NCI-H1092 treated with DMSO at 0.1 percent for 48 hours (cell line): ENCODE measurements at places on chromosomes 13 and 19.

- DNase-seq, result peak; percentile 19
Measured at GRCh38 chr13:41222259-41222852, 28.0 kb upstream of the KBTBD7 start.

GRCh38 chr19:46357846-46358583 lies 11.1 kb downstream of the PPP5C start:
- no peak for DNase-seq

DNA sequence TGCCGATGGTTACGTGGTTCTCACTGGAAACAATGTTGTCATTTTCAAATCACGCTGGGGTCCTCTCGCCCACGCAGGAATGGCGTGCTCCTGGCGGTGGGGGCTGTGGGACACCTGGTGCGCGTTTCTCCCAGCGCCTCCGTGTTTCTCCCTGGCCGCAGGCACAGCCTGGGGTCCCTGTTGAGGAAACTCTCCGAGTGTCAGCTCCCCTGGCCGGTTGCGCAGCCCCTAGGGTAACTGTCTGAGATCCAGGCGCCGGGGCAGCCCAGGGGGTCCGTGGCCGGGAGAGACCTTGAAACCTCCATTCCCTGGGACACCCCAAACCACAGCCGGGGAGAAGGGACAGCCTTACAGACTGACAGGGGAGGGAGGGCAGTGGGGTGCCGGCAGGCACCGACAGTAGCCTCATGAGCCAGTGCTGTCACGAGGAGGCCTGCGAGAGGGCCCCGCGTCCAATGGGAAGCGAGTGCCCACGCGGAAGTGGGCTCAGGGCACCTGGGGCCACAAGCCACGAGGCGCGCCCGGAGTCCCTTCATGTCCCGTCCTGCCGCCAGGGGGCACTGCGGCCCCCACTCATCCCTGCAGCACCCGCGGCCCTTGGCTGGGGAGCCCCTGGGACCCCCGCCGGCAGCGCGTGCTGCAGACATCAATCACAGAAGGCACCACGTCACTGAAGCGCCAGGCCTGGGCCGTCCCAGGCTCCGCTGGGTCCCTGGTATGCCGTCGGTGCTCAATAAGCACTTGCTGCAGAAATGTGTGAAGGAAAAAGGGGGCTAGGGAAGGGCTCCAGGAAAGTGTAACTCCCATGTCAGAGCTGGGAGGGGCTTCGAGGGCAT lies 9.5 kb downstream of the ADAMTSL5 start:
- no peak for DNase-seq

DNA sequence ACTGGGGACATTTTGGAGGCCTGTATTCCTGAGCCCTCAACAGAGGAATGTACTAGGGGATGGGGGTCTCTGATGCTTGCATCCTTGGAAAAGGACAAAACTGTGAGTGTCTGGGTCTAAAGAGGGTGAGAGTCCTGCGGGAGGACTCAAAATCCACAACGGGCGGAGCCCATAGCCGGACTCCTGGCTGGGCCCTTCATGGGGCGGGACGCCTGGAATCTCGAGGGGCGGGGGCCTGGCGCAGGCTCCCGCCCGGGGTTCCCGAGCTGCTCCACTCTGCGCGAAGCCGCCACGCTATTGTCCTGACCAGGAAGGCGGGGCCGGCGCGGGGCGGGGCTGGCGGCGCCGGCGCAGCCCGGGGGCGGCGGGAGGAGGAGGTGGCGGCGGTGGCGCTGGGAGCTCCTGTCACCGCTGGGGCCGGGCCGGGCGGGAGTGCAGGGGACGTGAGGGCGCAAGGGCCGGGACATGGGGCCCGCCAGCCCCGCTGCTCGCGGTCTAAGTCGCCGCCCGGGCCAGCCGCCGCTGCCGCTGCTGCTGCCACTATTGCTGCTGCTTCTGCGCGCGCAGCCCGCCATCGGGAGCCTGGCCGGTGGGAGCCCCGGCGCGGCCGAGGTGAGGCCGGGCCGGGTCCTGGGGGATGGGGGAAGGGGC lies at the start of gene APLP1:
APLP1 (plus strand) TSS at position 403 of the 651 bp plus-strand sequence; CDS start at position 466, 63 bp downstream.
- DNase-seq, result peak; percentile 44

GRCh38 chr13:94858856-94859255 lies 146.5 kb upstream of the SOX21 start:
- no peak for DNase-seq

DNA sequence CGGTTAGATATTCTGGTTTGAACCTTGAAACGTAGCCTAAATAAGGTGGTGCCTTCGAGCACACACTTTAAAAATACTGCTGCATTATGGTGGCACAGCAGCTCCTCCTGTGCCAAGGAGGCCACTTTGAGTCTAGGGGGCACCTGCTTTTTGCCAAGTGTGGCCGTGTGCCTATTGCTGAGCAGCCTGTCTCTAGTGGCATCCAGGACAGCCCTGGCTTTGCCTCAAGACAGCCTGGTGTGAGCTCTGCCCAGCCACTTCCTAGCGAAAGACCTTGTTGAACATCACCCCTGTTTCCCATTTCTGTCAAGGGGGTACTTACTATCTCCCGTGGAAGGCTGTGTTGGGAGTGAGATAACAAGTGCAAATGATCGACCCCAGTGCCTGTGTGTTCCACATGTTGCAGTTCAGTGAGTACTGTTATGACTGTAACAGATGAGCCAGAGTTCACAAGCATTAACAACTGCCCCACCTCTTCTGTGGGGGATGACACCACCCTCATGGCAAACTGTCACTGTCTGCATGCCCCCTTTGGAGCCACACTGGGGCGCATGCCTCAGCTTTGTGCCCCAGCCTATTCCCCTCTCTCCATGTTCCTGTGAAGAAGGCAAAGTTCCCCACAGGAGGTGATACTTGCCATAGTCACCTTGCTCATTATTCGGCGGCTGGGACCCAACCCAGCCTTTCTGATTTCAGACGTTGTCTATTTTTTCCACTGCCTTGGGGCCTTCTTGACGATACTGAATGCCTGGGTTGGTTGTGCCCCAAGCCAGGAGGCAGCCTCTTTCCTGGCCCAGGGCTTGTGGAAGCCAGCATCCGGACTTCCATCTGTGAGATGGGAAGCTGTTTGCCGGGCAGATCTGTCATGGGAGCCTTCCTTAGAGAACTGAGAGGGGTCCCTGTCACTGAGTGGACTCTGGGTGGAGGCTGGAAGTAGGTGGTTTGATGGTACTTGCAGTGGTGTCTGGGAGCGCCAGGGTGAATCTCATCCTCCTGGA lies 5.4 kb downstream of the GATAD2A start:
- no peak for DNase-seq

DNA sequence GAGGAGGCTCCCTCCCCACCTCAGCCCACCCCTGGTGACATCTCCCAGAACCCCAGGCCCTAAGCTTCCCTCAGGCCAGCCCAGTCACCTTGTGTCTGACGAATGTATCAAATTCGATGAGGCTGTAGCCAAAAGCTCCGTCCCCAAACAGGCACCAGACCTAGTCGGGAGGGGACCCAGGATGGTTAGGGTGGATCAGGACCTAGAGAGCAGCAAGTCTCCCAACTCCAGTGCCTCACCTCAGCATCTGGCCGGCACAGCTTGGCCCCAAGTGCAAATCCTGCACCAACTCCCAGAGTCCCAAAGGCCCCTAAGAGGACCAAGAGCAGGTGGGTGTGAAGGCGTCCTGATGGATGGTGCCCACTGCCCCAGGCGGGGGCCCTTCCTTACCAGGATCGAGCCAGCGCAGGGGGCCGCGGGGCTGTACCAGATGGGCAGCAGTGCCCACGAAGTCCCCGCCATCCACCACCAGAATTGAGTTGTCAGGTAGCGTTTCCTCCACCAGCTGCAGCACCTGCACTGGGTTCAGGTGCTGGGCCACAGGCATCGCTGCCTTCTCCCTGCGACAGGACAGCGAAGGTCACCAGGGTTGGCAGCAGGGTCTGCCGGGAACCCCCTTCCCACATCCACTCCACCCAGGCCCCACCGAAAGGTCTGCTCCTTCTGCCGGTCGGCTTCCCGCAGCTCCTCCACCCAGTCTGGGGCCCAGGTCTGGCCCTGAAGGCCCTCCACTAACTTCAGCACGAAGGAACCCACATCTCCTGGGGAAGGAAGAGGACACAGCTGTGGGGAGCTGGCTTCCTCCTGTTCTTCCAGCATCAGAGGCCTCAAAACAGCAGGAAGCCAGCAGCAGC lies 8.8 kb downstream of the SYDE1 start:
- no peak for DNase-seq

GRCh38 chr19:51059715-51060114 lies 5.2 kb downstream of the KLK13 start:
- no peak for DNase-seq
